Metanephros (tissue), 2 donors: ENCODE measurements at places on chromosomes 2 and 18. TPM values are rescaled to one million over a fixed set of nuclear protein-coding genes. Genes with fewer than 3 reads are reported as not detected.

Gene ADAM23
- total RNA-seq, result 3.9 TPM

Gene KIF1A
- total RNA-seq, result 10.5 TPM

Gene RGPD4
- total RNA-seq, result not detected

Gene SAG
- total RNA-seq, result not detected
